Cortex of kidney (tissue), 1 donor: ENCODE measurements at places on chromosomes 11 and 22.

GRCh38 chr11:76791861-76792260 is 8.7 kb downstream of the TSKU start:
- DNase-seq: no peak

GRCh38 chr11:71385091-71385490 is 63.1 kb downstream of the DHCR7 start:
- DNase-seq: no peak

GRCh38 chr11:71432761-71433647 is 15.2 kb downstream of the DHCR7 start:
- no peak for DNase-seq

- no peak for DNase-seq
These were observed 1.0 kb upstream of the ZNF143 start for GRCh38 chr11:9459667-9460321.

DNA sequence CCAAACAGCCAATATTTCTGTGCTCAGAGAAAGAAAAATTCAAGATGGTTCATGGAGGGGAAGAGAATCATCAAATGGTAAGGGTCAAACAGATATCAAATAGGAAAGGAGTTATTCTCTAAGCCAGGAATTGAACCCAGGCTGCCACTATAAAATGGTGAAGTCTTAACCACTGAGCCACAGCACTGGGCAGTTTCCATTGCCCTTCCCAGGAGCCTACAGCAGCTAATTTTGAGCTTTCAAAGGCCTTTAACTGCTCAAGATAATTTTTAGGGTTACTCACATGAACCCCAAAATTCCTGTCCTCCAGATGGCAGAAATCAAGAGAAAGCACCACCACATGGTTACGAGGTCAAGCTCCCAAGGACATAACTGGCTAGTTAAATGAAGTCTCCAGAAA is 176.2 kb downstream of the KIF18A start:
- no peak for DNase-seq

GRCh38 chr11:91248199-91248807 is 976.3 kb upstream of the FAT3 start:
- no peak for DNase-seq

DNA sequence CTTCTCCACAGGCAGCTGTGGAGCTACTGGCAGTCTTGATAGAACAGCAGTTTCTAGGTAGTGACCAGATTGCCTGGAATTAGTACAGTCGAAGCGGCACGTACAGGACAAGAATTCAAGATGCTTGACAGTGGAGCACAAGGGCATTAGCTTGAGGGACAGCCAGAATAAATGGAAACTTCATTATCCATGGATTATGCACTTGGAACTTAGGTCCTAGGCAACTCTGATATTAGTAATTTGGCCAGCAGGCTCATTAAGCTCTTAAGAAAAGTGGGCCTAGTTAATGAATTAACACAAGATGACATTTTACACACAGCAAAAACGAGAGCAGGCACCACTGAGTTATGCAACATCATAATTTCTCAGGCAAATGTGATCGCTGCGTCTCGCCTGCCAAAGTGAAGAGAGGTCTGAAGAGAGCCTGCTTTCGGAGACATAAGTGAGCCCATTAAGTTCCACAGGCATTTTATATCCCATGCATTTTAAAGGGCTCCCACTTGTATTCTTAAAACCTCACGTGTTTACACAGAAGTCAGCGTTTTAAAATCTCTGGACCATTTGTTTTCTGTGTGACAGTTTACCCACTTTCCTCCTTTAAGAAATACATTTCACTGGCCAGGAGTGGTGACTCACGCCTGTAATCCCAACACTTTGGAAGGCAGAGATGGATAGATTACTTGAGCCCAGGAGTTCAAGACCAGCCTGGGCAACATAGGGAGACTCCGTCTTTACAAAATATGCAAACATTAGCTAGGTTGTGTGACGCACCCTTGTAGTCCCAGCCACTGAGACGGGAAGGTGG is 66.2 kb downstream of the COMMD9 start:
- no peak for DNase-seq

- no peak for DNase-seq
These were observed 3.9 kb upstream of the CDC42EP2 start for GRCh38 chr11:65310736-65311135.

DNA sequence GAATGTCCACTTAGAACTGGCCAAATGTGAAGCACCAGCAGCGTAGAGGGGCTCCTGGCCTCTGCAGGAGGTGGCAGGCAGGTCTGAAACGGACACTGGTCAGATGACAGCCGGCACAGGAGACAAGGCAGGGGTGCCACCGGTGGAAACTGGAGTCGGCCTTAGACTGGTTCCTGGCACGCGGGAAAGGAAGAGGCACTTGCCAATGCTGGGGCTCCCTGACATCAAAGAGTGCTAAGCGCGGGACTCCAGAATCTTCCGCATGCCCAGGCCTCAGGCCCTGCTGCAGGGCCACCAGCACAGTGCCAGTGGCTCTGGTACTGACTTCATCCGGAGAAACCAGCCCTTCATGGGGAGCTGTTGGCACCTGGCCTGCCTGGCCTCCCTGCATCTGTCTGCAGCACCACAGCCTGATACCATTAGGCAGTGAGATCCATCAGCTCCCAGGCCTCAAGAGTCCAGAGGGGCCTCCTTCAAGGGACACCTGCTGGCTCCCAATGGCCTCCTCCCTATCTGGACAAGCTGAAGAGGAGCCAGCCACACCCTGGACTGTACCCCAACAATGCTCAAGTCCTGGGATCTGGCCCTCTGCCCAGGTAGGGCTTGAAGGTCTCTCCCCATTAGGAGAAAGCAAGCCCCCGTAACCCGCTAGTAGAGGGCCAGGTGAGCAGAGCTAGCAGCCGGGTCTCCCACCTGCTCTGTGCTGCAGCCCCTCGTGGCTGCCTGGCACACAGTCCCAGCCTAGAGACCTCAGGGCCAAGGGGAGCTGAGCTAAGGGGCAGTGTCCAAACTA is 29.7 kb upstream of the GNB1L start:
- no peak for DNase-seq

DNA sequence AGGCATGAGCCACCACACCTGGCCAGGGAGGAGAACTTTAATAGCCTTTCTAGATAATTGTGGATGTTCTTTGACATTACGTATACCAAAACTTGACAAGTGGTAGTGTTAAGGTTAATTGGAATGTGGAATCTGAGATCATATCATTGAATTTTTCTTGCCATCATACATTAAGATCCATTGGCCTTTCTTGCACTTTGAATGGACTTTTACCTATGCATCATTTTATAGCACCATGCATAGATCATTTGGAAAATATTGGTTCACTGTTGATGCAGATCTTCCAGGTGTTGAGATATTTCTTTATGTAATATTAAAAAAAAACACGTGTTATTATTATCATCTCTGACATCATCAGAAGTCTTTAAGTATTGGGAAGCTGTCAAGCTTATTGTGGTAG is 36.5 kb downstream of the ACER3 start:
- no peak for DNase-seq

- no peak for DNase-seq
These were observed 143.3 kb upstream of the GRK3 start for GRCh38 chr22:25420925-25421904.

DNA sequence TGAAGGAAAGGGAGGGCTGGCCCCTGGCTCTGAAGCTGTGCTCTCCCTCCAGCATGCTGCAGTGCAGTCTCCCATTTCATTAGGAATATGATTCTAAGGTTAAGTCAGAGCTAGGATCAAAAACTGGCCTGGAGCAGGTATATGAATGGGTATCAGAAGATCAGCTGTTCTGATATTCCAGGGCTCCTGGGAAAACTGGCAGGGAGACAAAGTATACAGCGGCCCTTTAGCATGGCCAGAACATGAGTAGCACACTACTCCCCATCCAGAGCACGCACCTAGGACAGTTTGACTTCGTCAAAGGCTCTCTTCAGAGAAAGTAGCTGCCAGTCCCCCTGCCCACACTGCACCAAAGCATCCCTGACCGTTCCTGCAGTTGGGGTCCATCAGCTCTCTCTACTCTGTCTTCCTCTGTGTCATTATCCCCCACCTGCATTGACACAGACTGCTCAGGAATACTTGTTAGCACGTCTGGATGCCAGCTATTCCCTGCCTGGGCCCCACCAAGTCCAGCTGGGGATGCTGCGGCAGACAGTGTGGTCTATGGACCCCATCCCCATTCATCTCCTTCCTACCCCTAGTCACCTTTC is 4.0 kb upstream of the FCHSD2 start:
- DNase-seq: no peak

- no peak for DNase-seq
These were observed 10.9 kb upstream of the NAALADL1 start for GRCh38 chr11:65069217-65069616.

GRCh38 chr22:33073989-33074418 is 15.8 kb upstream of the SYN3 start:
- no peak for DNase-seq

DNA sequence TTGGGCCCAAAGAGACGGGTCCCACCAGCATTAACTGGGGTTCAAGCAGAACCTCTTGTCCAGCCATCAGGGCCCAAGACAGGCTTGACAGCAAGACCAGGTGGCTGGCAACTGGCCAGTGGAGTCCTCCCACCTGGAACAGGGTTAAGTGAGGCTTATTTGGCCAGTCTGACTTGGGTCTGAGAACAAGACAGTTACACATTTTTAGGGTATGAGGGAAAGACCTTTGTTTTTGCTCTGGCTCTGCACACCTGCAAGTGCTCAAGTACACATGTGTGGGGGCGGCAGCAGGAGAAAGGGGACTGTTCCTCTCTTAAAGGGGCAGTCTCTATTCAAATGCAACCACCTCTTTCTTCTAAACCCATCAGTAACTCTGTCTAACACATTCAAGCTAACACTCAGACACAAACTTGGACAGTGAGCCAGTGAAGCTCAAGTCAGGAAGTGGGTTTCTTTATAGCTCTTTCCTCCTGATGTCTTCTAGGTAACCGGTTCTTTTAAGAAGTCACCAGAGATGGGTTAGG is 116.2 kb downstream of the ETS1 start:
- no peak for DNase-seq

GRCh38 chr11:34476849-34477248 is 36.7 kb downstream of the ELF5 start:
- DNase-seq: no peak

DNA sequence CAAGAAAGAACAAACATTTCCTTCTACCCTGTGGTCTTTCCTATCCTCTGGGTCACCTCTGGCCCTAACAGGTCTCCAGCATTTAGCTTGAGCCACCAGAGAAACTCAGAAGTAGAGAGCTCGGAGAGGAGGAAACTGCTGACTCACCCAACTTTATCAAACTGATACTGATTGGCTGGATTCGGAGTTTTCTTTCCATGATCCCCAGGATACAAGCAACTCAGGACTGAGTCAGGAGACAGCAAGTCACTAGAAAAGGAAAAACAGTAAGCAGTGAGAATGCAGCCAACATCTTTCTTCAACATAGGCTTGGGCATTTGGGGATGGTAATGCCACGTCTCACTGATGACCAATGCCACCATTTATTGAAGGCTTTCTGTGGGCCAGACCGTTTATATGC is 32.7 kb downstream of the THOC5 start:
- DNase-seq: no peak

GRCh38 chr11:134283461-134284230 is 7.5 kb downstream of the GLB1L3 start:
- DNase-seq: no peak

- no peak for DNase-seq
These were observed 53.5 kb downstream of the CYTH4 start for GRCh38 chr22:37335806-37336199.

- DNase-seq: no peak
These were observed 5.1 kb upstream of the BAIAP2L2 start for GRCh38 chr22:38115423-38116205.

DNA sequence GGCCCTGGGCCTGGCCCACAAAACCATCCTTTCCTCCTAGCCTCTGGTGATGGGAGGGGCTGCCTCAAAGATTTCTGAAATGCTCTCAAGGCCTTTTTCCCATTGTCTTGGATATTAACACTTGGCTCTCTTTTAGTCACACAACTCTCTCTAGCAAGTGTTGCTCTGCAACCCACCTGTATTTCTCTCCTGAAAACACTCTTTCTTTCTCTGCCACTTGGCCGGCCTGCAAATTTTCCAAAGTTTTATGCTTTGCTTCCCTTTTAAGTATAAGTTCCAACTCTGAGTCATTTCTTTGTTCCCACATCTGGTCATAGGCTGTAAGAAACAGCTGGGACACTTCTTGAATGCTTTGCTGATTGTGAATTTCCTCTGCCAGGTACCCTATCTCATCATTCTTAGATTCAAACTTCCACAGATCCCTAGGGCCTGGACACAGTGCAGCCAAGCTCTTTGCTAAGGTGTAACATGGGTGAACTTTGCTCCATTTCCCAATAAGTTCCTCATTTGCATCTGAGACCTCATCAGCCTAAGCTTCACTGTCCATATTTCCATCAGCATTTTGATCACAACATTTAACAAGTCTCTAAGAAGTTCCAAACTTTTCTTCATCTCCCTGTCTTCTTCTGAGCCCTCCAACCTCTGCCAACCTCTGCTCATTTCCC is 93.8 kb downstream of the TRIM29 start:
- no peak for DNase-seq

GRCh38 chr22:25795478-25795877 is 53.5 kb downstream of the MYO18B start:
- DNase-seq: no peak

DNA sequence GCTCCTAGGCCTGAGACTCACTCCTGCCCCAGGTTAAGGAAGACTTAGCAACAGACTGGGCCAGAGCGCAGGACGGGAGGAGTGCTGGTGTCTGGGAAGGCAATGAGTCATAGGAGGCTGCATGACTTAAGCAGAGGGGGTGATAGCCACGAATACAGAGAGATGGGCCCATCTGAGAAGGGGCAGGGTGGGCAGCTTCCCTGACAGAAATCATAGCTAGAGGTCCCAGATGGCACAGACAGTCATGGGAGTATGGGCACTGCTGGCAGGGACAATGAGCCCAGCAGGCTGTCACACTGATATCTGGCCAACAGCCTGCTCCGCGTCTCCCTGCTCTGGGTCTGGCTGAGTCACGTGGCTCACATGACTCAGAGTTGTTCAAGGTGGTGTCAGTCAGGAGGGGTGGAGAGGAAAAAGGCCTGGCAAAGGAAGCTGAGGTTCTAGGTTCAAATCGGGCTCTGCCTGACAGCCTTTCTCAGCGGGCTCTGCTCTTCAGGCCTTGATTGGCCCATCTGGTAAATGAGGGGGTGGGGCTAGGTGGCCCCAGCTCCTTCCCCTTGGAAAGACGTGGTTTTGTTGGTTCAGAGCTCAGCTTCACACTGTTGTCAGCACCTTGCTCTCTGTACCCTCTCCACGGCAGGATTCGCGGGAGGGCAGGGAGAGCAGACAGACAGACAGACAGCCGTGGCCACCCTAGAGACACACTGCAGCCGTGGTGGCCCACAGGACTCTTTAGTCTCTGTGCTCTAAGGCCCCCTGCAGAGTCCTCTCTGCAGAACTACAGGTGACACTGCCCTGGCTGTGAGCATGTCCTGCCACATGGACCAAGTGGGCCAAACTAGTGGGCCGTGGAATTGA is 47.8 kb downstream of the DBX1 start:
- no peak for DNase-seq

- no peak for DNase-seq
These were observed 35.7 kb downstream of the SIK3 start for GRCh38 chr11:117062498-117062897.

DNA sequence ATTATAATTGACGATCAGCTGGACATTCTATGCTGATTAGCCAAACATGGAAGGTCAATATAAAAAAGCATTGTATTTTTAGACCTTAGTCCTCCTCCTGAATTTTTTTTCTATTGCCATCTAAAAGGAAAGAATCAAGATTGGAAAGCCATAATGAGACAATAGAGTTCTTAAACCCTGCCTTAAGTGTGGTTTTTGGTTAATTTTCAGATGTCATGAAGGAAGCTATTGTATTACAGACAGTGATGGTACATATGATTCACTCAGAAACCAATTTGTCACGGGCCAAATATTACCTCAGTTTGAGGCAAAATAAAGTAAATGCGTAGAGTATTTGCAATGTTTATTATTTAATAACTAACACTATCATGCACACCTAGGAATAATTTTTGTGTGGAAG is 1164.0 kb upstream of the RAG2 start:
- DNase-seq: no peak
